CD8-positive, alpha-beta memory T cell (primary cell): ENCODE measurements at places on chromosomes 1 and 21. TPM values are rescaled to one million over a fixed set of nuclear protein-coding genes. Genes with fewer than 3 reads are reported as not detected.
A peak's percentile ranks its signal among the peaks of the same experiment; 100 is the strongest.

HMCN1 gene
- total RNA-seq = 0.02 TPM

MIXL1 gene
- not detected for total RNA-seq

GRCh38 chr1:201573030-201573429 is 34.1 kb downstream of the NAV1 start:
- no peak for DNase-seq

GRCh38 chr1:70675737-70676156 is 264.7 kb downstream of the CTH start:
- no peak for DNase-seq

DNA sequence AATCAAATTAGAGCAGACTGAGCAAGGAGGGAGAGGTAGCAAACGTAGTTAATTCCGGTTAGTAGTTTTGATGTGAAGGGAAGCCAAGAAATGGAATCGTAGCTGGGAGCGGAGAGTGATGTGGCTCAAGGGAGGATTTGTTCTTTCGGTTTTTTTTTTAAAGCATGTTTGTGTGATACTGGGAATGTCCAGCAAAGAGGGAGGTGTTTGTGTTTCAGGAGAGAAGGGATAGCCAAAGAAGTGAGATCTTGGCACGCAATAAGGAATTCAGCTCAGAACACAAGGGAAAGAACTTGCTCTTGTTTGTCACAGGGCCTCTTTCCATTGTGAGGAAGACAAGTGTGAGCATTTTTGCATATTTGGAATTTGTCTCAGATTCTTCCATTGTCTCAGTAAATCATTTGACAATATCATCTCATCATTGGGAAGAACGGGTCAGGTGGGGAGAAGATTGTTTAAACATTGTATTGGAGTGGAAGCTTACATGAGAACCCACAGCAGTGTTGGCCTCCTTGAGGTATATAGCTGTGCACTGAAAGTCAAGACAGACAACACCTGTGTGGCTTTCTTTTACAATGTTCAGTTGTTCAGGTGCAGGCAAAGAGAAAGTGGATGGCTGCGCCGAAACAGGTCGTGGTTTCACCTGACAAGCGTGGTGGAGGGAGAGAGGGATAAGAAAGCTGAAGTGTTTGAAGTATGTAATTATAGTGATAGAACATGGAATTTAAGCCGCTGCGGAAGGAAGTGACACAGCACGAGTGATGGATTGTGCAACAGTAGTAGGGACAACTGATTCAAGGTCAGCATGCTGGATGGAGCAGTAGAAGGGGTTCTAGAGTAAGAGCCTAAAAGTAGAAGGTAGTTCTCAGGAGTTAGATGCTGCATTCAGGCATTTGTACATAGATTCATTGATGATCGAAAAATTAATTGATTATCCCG is 25.4 kb downstream of the FMN2 start:
- DNase-seq = no peak

- DNase-seq = no peak
These were observed 75.1 kb downstream of the PHTF1 start for GRCh38 chr1:113684153-113684541.

DNA sequence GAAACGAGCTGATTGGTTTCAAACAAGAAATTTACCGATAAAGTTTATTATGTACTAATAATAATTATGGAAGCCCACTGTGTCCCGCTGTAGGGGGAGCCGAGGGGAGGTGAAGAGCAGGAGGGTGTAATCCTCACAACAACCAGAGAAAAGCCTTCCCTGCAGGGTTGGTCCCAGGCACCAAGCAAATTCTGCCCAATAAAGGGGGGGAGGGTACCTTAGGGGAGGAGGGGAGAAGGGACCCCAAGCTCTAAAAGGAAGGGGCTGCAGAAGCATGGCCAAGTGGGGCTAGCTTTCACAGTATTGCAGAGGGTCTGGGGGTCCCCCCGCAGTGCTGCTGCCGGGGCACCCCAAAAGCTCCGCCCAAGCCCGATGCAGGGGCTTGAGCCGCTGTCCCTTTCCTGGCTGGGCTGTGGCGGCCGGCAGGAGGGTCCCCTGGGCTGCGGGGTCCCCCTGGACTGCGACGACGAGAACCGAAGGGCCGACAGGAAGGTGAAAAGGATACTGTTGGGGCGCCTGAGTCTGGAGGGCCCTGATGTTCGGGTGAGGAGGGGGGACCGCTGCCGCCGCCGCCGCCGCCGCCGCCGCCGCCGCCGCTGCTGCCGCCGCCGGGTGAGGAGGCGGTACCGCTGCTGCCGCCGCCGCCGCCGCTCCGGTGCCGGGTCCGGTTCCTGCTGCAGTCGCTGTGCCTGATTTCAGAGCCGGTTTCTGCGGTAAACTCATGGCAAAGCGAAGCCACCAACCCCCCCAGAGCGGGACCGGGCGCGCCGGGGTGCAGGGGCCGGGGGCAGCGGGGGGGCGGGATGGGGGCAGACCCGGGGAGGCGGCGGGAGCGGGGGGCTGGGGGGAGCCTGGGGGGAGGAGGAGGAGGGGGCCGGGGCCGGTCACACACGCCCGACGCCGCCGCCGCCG is 771 bp downstream of the EIF4G3 start:
- peak; percentile 50 for DNase-seq

DNA sequence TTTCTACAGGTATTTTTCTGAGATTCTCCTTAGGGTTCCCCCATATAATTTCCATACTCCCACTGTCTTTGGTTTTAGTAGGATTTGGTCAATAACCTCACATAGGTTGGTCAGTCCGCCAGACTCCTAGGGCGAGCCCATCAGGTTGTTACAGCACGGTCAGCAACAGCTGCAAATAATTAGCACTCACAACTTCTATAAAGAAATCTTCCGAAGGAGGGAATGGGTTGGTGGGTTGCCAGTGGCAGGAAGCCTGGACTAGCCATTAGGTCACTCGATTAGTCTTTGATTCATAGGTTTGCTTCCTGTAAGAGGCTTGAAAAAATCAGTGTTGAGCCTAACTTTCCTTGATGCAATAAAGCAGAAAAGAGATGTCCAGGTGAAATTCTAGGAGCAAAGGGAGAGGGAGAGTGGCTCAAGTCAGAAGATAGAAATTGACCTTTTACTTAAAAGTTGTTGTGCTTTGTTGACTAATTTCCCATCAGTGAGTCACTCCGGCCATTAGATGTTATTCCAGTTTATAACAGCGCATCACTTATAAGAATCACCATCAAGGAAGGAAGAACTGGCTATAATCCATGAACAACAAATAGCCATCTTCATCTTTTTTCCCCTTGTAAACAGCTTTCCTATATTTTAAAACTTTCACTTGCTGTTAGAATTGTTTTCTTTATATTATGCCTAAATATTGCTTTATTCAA is 88.3 kb downstream of the TPR start:
- no peak for DNase-seq
